ENCODE measurements at places on chromosomes 2 and 18.

- DNase-seq = peak; percentile 11
Measured at GRCh38 chr2:147416099-147416498, 428.7 kb upstream of the ACVR2A start.

DNA sequence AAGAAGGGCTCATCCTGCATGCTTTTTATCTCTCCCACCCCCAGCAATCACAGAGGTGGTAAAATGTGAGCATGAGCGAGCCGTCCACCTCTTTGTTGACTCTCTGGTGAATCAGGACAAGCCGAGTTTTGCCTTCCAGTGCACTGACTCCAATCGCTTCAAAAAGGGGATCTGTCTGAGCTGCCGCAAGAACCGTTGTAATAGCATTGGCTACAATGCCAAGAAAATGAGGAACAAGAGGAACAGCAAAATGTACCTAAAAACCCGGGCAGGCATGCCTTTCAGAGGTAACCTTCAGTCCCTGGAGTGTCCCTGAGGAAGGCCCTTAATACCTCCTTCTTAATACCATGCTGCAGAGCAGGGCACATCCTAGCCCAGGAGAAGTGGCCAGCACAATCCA is 19.5 kb downstream of the LIPG start:
- DNase-seq = no peak

DNA sequence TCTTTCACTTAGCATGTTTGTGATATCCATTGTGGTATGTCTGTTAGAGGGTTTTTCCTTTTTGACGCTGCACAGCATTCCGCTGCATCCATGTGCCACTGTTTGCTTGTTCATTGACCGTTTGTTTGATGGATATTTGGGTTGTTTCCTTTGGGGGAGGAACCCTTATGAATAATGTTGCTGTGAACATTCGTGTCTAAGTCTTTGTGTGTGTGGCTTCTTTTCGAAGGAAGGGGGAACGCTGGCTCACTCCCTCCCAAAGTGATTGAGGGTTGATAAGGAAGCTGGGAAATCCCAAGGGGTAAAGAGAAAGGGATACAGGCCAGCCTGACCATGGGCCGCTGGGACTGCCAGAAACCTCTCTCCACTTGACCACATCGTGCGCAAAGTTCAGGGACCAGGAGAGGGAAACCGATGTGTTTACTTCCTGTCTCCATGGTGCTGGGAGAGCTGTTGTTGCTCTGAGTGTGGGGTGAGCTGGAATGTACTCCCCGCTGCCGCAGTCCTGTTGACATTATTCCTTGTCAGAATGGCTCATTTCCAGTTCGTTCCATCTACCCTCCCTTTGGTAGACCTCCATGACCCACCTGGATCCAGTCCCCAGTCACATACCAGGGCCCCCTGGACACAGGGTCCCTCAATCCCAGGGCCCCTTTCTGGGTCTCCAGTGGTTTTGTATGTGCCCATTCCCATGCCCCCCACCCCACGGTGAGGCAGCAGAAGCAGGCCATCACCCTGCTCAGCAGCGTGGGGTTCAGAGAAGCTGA is 39.6 kb downstream of the HS1BP3 start:
- DNase-seq = peak; percentile 86

- no peak for DNase-seq
Measured at GRCh38 chr2:160610041-160610440, 116.4 kb upstream of the RBMS1 start.

DNA sequence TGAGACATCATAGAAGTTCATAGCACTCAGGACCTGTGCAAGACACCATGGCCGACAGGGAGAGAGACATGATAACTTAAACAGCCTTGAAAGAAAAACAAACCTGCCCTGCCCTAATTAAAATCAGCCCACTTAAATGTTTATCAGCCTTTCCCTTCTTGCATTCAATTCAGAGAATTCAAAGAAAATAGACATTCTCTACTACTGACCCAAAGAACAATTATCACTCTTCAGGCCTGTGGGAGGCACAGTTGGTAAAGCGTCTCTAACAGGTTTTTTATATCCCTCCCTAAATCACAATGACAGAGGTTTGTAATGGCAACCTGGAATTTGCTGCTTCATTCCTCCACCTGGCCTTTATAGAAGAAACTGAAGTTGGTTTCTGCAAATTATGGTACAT is 1.7 kb downstream of the CDK15 start:
- DNase-seq = no peak

DNA sequence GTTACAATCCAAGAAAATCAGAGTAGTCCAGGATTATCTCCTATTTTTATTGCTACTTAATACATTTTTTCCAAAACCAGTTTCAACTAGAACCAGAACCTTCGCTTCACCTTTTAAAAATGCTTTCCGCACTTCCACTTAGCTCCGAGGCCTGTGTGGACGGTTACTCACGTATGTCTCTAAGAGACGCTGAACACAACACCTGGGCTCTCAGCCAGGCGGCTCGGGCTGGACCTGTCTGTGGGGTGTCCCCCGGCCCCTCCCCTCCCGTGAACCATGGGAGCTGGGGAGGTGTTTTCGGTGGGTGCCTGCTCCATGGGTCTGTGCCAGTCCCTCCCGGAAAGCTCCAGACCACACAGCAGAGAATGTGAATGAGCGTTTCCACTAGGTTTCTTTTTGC is 223.8 kb downstream of the GLI2 start:
- DNase-seq = no peak

DNA sequence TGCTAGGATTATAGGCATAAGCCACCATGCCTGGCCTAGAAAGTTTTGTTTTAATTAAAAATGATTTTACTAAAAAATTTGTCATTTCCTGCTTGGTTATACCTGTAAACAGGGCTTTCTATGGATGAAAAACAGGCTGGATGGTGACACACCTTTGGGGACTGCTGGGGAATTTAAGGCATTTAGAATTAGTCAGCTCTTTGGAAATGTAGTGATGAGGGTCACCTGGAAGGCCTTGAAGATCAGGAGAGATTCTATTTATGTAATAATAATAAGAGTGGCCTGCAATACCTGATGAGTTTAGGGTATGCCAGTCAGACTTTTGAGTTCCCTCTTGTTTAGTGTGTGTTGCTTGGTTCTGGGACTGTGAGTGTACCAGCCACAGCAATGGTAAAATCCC is 51.1 kb downstream of the RALBP1 start:
- DNase-seq = no peak

DNA sequence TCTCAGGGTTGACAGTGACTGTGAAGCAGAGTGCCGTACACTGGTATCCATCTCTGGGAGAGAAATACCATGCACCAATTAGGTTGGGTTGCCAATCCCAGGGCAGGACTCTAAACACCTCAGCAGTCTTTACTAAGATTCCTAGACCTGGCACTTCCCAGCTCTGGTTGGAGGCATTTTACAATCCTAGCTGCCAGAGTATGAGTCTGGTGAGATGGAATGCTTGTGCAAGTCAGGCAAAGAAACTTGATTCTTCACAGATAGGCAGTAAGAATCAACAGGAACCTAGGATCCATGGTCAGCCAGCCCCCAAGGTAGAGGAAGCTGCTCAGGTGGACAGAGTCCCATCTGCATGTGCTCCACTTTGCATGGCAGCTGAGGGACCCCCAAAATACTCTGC is 6.0 kb upstream of the UGT1A5 start:
- DNase-seq = no peak

GRCh38 chr2:201631041-201631440 is 12.3 kb downstream of the TMEM237 start:
- DNase-seq = no peak

DNA sequence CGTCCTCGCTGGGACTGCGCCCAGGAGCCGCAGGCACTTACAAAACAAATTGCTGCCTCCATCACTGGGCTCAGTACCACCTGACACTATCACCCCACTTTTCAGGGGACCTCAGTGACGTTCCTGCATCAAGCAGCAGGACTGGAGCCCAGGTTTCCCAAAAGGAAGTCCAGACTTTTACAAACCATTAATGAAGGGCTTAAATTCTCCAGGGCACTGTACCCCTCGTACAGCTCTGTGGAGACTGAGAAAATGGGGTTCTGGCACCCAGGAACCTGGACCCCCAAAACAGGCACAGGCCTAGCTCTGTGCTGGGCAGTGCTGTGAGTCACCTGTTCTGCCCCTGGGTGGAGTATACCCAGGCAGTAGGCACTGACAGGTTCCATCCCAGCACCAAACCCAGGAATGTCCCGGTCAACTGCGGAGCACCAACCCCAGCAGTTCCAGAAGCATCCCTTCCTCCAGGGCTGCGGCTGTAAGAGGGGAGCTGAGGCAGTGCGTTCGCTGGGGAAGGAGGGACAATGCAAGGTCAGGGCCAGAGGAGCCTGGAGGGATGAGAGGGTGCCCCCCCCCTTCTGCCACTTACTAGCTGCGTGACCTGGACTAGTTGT is 24.6 kb upstream of the NOTO start:
- no peak for DNase-seq

- no peak for DNase-seq
Measured at GRCh38 chr2:40416486-40416885, 35.4 kb downstream of the SLC8A1 start.

DNA sequence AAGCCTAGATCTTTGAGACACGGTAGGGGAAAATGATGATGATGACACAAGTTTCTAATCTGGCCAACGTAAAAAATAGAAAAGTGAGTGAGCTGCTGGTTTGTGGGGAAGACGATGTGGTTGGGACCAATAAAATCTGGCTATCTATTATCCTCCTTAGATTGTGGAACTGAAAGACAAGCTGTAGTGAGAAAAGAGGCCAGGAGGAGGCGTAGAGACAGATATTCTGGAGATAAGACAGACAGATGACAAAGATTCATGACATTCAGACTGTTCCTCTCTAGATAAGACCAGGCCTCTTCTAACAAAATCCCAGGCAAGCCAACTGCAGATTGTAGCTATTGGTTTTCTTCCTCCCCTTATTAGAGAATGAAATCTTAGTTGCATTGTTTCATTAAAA is 376.3 kb upstream of the UBE2E3 start:
- peak; percentile 28 for DNase-seq

DNA sequence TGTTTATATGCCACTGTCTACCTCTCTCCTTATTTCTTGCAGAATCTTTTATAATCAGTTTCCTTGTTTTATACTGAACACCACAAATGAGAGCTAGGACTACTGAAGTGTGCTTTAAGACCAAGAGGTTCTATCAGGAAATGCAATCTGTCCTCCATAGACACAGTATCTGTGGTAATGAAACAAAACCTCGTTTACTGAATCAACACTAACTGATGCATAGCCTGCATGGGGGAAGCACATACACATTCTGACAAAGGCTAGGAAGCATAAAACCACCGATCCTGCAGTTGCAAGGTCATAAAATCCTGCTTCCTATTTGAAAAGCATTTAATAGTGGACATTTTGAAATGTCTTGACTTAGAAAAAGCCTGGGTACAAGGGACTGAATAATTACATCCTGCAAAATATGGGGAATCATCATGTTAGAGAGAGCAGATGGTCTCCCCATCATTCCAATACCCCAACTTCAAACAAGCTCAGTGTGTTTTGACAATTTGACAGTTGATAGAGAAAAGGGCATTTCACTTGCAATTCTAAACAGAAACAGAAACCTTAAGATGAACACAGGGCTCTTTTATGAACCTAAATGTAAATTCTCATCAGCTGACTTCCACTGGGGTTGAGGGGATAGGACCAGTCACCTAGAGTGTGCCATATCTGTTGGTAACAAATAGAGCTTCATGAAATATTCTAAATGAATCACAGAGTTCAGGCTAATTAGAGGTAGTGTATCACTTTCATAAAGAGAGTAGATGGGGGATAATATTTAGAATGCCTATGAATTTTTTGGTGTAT is 1845.6 kb upstream of the PIK3C3 start:
- DNase-seq = peak; percentile 1

GRCh38 chr2:239870863-239871262 is 154.3 kb downstream of the NDUFA10 start:
- no peak for DNase-seq

DNA sequence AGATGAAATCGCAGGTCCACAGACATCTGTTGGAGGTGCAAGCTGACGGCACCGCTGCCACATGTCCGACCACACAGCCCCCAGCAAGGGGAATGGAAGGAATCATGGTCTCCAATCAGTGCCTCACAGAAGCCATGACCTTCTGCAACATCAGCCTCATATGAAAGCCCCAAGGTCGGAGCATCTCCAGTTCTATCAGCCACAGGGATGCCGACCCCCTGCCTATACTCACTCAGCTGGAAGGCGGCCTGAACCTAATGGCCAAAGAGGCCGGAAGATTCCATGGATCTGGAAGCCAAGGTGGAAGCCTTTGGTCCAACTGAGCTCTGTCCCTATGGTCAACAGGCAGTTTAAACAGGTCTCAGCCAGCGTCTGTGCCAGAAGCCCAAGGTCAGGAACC is 278.8 kb downstream of the TNS1 start:
- no peak for DNase-seq

DNA sequence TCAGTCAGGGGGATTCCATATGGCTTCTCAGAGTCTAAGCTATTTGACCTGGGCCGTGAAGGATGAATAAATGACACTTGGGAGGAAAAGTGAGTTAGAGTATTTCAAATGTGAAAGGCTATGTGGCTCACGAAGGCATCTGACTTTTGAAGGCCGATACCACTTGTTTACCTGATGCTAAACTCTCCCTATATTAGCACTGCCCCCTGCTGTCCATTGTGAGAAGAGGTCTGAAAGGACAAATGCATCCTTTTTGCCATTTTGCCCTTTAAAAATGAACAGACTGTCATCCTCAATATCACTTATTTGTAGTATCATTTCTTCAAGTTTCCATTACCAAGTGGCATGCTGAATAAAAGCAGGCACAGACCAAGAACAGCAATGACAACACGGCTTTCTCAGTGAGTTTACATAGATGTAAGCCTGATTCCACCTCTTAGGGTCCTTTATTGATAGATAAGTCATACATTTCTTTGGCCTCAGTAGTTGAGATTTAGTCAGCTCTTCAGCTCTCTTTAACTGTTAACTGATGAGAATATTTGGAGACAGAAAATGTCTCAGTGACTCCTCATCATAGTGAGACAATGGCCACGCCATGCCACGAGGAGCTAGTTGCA is 40.1 kb downstream of the DOCK10 start:
- DNase-seq = peak; percentile 45

- no peak for DNase-seq
Measured at GRCh38 chr2:102620332-102620731, 979 bp downstream of the SLC9A2 start.

DNA sequence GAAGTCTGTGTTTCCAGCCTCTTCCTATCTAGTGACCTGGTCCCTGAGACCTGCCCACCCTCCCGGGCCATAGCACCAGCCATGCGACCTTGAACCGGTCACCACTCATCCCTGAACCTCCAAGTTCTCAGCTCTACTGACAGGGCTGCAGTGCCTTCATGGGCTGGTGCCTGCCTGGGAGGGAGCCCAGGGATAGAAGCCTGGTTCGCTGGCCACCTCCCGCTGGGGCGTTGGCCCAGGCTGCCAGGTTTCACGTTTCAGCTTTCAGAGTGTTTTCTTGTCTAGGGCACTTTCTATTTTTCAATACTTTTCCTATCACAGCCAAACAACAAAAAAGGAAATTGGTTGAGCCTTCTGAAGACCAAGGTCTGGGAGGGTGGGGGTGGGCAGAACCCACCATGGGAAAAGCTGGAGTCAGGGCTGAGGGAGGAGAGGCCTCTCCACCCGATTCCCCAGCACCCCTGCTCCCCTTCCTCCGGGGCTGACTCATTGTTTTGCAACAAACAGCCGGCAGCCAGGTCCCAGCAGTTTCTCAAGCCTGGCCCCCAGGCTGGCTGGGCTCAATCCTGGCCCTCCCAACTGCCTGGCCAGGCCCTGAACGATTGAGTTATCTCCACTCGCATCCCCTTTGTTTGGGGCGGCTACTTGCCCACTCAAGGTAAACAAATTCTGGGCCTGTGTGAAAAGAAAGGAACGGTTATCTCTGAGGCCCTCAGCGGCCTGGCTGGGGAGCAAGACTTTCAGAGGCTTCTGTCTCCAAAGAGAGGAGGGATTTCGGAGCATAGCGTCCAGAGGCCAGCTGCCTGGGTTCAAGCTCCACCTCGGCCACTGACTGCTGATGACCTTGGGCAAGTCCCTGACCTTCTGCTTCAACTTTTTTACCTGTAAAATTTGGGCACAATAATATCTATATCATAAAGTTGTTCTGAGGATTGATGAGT is 47.5 kb downstream of the ZFP36L2 start:
- DNase-seq = peak; percentile 89
